CD8-positive, alpha-beta T cell (primary cell): ENCODE measurements at places on chromosomes 11 and 22.

DNA sequence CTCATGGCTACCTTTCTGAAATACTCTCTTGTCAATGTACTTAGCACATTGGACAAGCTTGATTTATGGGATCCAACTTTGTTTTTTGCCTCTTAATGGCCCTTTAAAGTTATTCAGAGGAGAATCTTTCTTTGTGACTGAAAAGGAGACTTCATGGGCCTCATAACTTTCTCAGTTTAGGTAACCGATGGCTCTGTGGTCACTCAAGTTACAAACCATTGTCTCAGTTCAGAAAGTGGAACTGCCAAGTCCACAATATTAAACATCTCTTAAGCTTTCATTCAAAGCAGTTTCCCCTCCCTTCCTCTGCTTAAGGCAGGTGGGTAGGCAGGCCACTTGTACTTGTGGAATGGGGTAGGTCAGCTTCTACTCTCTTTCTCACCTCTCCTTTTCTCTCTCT lies 12.3 kb upstream of the ARL14EP start:
- DNase-seq: no peak

DNA sequence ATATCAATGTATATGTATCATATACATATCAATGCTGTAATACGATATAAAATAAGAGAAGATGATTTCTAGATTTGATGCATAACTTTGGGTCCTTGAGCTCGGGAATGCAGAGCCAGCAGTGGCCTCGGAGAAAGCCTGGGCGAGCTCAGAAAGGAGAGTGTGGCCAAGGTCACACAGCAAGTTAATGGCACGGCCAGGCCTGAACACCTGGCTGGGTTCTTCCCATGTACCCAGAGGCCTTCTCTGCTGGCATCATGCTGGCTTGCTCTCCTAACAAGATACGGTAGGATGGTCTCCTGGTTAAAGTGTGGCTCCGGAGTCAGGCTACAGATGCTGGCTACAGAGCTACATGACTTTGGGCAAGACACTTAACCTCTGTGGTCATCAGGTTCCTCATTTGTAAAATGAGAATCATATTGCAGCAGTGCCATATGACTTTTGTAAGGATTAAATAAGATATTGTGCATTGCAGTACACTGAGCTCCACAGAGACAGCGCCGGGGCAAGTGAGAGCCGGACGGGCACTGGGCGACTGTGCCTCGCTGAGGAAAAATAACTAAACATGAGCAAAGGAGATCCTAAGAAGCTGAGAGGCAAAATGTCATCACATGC lies 29.9 kb downstream of the TPST2 start:
- no peak for DNase-seq

GRCh38 chr22:40006641-40007040 lies 11.9 kb downstream of the FAM83F start:
- no peak for DNase-seq

DNA sequence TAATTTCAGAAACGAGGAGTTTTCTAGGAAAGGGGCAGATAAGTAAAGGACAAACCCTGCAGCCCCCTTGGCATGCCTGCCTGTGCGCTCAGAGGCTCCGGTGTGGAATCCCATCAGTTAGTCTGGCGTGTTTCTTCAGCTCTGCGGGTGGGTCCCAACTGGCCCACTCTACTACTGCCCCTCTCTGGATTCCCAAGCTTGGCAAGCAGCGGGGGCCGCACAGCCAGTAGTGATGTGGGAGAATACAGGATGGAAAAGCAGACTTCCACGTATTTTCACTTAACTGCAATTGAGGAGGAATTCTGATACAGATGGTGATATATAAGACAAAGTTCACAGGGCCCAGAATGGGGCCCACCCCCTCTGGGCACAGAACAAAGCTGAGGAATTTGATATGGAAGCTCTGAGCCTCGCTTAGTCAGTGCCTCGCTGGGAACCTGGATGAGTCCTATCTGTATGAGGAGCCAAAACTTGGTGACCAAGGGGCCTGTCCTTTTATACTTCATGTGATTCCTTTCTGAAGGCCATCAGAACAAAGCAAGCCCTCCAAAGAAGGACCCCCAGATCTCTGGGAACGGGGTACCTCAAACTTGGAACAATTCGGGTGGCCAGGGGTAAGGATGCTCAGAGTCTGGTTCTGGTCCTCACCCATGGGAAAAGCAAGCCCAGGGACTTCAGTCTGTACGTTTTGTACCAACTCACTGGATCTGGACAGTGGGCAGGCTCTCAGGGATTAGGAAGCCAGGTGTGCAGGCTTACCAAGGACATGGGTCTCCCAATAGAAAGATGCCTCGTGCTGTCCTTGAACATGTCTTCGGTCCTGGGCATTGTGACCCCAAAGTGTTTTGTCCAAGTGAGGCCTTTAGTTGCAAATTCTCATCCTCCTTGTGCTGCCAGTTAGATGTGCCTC lies 26.0 kb downstream of the RELT start:
- DNase-seq: no peak

GRCh38 chr11:45219411-45219810 lies 66.7 kb downstream of the SYT13 start:
- DNase-seq: no peak

- no peak for DNase-seq
Measured at GRCh38 chr11:66015936-66016792, 4.4 kb downstream of the CST6 start.

GRCh38 chr22:30837531-30837930 lies 131.0 kb downstream of the MORC2 start:
- DNase-seq: no peak

GRCh38 chr11:107272561-107272960 lies 185.1 kb downstream of the CWF19L2 start:
- DNase-seq: no peak

GRCh38 chr11:31656051-31656450 lies 146.5 kb downstream of the ELP4 start:
- DNase-seq: no peak

DNA sequence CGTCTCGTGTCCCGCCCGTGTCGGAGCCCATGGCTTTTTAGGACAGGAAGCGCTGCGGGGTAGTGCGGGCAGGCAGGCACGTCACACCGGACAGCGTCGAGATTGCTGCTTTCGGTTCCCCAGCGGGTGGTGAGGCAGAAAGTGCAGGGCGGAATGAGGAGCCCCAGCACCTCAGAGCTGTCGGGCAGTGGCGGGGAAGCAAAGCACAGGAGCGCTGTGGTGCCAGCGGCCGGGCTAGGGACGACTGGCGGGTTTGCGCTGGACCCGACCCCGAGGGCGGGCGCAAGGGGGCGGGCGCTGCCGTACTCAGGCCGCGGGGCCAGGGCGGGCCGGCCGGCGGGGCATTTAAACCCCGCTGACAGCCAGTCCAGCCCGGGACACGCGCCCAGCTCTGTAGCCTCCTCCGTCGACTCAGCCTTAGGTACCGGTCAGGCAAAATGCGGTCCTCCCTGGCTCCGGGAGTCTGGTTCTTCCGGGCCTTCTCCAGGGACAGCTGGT lies at the start of gene SLC37A2:
Gene SLC37A2, plus strand, starts transcription at position 375 of the 498 bp plus-strand sequence. Its CDS starts 63 bp downstream, at position 438.
- DNase-seq: peak; percentile 77

DNA sequence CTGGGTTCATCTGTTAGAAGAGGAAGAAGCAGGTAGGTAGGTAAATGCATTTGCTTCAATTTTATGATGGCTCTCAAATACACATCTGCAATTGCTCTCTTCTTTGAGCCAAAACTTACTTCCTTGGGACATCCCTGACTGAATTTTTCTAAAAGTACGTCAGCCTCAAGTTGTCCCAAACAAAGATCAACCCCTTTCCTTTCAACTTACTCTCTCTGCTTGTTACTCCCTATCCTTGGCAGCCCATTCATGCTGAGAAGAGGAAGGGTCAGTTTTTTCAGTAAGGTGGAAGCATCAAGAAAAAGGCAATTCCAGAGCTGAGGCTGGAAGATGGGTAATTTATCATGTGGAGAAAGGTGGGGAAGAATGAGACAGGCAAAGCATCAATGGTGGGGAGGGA lies 111.2 kb downstream of the LRRC32 start:
- no peak for DNase-seq

DNA sequence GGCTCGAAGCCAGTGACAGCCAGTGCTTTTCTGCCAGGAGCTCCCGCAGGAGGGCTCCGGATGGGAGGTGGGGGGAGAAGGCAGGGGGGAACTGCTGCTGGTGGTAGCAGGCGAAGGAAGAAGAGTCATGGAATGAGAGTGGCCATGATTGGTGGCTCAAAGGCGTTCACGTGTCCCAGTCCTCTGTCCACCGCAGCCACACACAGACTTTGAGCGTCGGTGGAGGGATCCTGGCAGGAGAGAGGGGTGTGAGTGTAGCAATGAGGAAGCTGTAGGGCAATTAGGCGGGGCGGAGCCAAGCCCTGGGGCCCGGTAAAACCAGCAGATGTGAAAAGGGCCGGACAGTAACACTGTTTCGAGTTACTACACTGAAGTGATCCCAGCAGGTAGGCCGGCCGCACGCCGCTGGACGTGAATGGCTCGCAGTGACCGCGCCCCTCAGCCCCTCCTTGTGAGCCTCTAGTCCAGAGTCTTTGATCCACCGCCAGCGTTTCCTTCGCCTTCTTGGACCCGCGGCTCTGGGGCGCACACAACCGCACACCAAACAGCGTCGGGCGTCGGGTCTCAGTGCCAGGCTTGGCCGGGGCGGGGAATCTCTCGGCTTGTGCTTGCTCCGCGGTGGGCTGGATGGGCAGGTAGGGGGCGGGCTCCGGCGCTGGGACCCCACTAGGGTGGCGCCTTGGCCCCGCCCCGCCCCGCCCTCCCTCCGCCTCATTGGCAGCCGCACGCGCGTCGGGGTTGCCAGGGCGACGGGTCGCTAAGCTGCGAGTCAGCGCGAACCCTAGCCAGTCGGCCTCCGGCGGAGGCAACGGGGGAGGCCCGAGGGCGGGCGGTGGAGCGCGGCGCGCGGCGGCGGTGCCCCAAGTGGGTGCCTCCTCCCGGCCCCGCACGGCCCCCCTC lies at the start of gene LRRC10B:
Gene LRRC10B, plus strand, starts transcription at position 788 of the 900 bp plus-strand sequence. CDS start 250 bp downstream, outside the sequence.
- peak; percentile 39 for DNase-seq

- no peak for DNase-seq
Measured at GRCh38 chr22:19783586-19784383, 23.2 kb downstream of the TBX1 start.

DNA sequence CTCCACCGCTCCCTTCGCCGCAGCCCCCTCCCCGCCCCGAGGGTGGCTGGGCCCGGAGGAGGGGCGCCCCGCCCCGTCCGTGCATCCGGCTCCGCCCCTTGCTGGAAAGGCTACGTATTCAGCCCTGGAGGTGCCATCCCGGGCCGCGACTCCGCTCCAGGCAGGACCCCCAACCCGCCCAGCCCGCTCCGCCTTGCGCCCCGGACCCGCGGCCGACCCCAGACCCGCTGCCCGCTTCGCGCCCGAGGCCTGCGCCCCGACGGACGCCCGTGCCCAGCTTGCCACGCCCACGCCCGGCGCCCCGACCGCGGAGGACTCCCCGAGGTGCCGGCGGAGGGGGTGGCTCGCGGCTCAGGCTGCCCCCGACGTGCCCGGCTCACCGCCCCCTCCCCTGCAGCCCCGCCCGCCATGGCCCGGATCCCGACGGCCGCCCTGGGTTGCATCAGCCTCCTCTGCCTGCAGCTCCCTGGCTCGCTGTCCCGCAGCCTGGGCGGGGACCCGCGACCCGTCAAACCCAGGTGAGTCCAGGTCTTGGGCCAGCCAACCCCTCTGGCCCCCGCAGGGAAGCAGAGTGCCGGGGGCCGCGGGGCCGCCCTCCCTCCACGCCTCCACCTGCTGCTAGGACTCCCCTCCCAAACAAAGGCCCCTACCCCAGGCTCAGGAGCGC lies at the start of gene ADM2:
Gene ADM2, plus strand, starts transcription at position 104 of the 667 bp plus-strand sequence. Its CDS starts 305 bp downstream, at position 409.
- DNase-seq: peak; percentile 76

DNA sequence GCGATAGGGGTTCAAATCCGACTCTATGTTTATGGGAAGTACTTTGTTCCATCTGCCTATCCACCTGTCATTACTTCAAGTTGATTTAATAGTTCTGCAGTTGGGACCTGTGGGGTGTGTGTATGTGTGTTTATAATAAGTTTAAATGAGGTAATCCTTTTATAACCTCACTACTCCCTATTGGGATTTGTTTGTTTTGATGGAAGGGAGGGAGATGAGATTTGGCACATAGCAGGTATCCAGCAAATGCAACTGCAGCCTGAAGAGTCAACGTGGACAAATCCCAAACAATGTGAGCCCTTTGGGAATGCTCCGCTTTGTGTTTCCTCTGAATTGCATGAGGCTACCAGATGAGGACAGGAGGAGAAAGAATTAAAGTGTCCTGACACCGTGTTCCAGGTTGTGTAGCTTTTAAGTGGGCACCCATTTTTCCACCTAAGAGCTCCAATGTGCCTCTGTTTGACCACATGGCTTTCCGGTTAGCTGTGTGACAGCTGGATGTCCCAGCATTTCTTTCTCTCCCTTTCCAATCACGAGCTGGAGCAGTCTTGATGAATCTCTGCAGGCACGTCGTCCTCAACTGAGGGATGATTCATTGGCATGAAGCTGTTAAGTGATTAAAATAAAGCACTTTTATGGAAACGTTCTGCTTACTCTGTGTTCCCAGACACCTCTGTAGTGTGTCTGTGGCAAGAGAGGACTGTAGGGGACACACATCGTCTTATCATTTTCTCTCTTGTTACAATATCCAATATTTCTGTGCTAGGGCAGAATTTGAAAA lies 610.7 kb downstream of the NTM start:
- DNase-seq: no peak

DNA sequence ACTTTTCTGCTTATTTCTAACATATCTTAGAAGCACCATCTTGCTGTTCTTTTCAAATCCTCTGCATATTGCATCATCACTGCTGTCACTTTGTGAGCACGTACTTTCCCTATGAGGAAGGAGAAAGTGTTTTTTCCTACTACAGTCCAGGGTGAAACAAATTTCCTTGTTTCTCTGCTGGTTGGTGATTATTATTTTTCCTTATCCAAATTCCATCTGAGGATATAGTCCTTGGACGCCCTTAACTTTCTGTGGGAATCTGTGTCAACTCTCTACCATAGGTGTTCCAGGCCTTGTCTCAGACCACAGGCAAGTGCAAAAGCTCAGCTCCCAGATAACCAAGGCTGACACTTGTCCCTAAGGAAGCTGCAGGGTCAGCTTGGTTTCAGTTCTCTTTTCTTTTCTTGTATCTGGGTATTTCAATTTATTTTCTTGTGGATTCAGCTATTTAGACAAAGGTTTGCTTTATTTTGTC lies 29.4 kb upstream of the LYVE1 start:
- no peak for DNase-seq

- DNase-seq: peak; percentile 88
Measured at GRCh38 chr11:33257897-33258630, 883 bp downstream of the HIPK3 start.

- DNase-seq: no peak
Measured at GRCh38 chr11:79441461-79441875, 638 bp upstream of the TENM4 start.

DNA sequence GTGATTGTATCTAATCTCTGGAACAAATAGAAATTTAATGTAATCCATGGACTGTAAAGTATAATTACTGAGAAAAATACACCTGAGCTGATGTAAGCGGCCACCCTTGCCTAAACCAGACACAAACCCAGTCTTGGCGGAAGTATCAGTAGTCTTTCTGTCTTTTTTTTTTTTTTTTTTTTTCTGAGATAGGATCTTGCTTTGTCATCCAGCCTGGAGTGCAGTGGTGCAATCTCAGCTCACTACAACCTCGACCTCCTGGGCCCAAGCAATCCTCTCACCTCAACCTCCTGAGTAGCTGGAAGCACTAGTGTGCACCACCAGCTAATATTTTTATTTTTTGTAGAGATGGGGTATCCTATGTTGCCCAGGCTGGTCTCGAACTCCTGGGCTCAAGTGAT lies 5.5 kb upstream of the CXCR5 start:
- peak; percentile 69 for DNase-seq
